ENCODE measurements at places on chromosomes 13 and 19.

DNA sequence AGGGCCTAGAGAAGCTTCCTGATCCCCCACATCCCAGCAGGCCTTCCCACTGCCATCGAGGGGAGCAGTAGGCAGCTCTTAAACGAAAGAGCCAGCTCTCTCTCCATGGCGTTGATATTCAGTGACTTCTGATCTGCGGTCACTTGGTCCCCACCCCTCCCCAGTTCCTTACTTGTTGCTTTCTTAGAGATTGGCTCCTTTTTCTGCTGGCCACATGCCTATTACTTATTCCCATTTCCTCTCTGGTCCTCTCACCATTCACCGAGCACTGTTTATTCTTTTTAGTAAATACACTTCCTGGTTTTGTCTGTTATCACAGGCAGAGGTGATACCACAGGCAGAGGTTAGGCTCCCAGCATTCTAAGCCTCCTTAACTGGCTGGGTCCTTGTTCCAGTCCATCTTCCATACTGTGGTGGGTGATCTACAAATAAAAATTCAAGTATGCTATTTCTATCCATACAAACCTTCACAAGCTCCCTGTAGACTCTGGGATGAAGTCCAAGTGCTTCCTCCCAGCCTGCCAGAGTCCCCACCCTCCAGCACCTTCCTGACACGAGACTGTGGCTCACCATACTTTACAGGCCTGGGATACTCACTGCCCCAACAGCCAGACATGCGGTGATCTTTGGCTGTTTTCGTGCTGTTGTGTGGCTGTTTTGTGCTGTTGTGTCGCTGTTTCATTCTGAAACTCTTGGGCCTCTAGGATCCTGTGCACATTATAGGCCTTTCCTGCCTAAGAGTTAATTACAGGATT lies 315.9 kb downstream of the ATP8A2 start:
- DNase-seq = no peak

- DNase-seq = peak; percentile 50
These were observed 555 bp downstream of the SAMD4B start for GRCh38 chr19:39342647-39343305.

GRCh38 chr13:50635504-50635903 lies 208.0 kb downstream of the DLEU7 start:
- DNase-seq = peak; percentile 21

GRCh38 chr19:17784201-17785008 lies 10.5 kb upstream of the B3GNT3 start:
- peak; percentile 88 for DNase-seq

DNA sequence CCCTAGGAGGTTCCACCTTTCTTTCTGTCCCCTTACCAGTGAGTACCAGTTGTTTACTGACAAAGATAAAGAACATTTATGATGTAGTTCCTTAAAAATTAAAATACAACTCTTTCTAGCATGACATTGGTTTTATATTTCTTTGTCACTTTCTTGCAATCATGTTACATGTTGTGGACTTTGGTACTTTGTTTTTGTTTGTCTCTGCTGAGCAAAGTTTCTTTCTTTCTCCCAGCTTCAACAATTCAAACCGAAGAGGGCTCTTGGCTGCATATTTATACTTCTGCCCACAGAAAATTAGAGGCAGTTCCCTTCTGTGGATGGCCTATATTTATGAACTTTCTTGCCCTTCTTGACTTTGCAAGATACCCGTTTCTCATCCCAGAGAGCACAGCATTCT lies 201.2 kb downstream of the MTUS2 start:
- no peak for DNase-seq

DNA sequence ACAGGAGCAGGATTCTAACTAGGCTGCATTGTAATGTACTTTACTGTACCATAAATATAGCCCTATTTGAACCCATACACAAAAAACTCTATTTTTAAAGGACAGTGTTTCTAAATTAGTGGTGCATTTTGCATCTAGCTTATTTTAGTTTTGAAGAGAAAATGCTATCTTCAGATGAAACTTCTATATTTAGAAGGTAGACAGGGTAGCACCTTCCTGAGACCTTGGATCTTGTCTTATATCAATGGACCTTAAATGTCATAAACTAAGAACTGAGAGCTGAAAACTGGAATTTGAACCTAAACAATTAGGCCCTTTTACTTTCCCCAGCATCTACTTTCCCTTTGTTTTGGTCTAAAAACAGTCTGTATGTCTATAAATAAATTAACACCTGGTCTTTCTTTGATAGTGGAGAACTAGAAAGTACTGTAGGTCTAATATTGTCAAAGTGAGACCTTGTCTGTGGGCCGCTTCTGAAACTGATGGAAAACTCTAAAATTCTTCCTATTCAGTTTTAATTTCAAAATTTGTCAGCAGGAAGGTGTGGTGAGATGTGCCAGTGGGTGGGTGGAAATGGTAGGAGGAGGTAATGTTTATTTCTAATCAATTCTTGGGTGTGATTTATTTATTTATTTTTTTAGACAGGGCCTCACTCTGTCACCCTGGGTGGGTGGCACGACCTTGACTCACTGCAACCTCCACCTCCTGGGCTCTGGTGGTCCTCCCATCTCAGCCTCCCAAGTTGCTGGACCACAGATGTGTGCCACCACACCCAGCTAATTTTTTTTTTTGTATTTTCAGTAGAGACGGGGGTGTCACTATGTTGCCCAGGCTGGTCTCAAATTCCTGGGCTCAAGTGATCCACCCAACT lies 10.1 kb downstream of the COG3 start:
- no peak for DNase-seq

GRCh38 chr13:47463726-47464125 lies 537.3 kb downstream of the SUCLA2 start:
- DNase-seq = no peak

DNA sequence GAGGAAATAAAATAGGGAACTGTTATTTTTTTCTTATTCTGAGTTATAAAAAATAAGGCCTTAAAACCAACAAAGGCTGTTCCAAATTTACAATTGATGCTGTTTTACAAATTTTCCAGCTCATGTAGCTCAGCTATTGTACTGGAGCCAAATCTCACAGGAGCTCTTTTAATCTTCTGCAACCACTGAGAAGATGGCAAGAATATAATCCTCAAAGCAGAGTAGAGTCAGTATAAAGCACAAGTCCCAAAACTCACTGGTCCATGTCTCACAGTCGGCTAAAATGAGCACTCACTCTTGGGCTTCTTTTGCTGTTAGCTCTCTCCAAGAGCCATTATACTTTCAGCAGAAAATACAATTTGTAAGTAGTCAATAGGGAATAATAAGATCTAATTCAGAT lies 1074.4 kb upstream of the PRR20A start:
- no peak for DNase-seq

GRCh38 chr13:110413016-110413675 lies 106.1 kb downstream of the COL4A2 start:
- DNase-seq = no peak

All from eye (tissue), 1 donor.